Right lung (tissue), 10 donors: ENCODE measurements at places on chromosomes 12 and 14. TPM values are rescaled to one million over a fixed set of nuclear protein-coding genes. Genes with fewer than 3 reads are reported as not detected.

Gene RFX4
- polyA plus RNA-seq = not detected

- no peak for DNase-seq
These were observed 828.9 kb downstream of the VRK1 start for GRCh38 chr14:97626088-97626487.

GRCh38 chr12:14999695-15000365 lies 27.0 kb downstream of the PDE6H start:
- no peak for DNase-seq

GRCh38 chr12:39620659-39621658 lies 1.4 kb upstream of the ABCD2 start:
- peak; percentile 1 for DNase-seq

DNA sequence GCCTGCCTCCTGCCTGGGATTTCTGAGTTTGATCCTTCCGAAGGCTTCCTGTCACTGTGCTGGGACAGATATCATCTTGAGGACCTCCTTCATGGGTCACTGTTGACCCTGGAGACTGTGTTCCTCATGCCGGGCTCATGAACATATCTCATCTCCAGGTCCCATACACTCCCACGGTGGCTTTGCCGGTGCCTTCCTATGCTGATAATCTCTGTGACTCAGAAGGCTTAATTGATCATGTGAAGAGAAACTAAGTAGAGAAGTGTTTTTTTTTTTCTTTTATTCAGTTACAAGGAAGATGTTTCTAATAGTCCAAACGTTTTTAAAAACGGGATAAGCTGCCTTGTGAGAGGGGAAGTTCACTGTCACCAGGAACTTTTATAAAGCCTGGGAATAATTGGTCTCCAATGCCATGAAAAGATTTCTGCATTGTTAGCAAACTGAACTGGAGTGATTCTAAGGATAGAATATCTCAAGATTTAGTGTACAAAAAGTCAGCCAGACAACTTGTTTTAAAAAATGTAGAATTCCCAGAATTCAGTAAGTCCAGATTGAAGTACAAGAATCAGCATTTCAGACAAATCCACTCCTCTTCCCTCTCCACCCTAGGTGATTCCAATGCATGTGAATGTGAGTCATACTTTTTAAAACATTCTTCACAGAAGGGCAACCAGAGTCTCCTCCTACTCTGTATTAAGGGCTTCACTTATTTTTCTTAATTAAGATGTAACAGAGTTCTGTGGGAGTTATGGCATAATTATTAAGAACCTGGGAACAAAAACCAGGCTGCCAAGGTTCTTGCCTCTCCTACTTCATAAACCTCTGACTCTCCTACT lies 139.8 kb upstream of the LGR5 start:
- no peak for DNase-seq

DNA sequence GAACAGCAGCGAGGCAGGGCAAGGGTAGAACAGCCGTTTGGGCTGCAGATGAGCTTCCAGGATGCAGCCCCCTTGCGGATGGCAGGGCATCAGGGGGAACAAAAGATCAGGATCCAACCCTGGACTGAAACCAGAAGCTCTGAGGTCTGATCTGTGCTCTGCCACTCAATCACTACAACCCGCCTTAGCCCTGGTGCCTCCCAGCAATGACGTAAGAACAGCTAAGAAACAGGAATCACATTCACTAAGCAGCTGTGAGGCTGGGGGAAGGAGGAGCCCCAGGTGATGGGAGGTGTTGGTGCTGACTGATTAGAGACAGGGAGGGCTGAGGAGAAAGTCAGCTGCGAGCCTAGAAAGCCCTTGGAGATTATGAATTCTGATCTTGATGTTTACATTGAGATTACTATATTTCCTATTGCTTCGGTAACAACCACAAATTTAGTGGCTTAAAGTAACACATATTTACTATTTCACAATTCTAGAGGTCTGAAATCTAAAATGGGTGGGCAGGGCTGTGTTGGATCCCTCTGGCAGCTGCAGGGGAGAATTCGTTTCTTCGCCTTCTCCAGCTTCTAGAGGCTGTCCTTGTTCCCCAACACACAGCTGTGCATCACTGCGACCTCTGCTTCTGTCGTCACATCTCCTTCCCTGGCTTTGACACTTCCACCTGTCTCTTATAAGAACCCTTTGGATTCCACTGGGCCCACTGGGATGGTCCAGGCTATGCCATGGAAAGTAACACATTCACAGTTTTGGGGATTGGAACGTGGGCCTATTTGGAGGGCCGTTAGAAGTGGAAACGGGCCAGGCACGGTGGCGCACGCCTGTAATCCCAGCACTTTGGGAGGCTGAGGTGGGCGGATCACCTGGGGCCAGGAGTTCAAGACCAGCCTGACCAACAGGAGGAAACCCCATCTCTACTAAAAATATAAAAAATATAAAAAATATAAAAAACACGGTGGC lies 6.1 kb upstream of the CD9 start:
- no peak for DNase-seq

DNA sequence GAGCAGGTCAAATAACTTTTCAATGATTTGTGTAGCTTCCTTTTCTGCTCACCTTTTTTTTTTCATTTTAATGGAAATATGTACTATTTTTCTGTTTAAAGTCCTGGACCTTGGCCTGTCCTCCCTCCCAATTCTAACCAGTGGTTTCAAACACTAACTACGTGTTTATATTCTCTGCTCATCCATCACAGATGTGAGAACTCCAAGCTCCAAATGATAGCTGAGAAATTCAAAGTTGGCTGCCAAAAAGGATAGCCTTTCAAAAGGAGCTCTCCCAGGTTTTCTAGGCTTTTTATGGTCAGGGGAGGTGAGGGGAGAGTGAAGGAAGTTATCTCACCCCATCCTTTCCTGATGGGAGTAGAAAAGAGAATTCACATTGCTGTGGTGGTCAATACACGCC lies 486.0 kb upstream of the TBX3 start:
- DNase-seq = no peak

Gene SYNDIG1L
- 0.40 TPM for polyA plus RNA-seq

- no peak for DNase-seq
These were observed 180.2 kb downstream of the TSPAN9 start for GRCh38 chr12:3257411-3257810.

Gene FKBP4
- 96.8 TPM for polyA plus RNA-seq
